ENCODE measurements at places on chromosomes 11 and 22.

DNA sequence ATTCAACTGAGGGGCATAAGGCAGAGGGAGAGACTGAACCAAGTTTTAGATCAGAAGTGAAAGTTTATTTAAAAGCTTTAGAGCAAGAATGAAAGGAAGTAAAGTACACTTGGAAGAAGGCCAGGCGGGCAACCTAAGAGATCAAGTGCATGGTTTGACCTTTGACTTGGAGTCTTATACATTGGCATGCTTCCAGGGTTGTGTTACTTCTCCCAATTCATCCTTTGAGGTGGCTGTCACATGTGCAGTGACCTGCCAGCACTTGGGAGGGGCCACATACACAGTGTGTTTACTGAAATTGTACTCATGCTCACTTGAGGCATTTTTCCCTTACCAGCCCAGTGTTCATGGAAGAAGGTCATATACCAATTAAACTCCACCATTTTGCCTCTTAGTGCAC is 30.4 kb downstream of the CYP2R1 start:
- DNase-seq, result no peak

- no peak for DNase-seq
These were observed 803.0 kb upstream of the FAT3 start for GRCh38 chr11:91421641-91422040.

- DNase-seq, result no peak
These were observed 34.7 kb downstream of the NECTIN1 start for GRCh38 chr11:119694334-119694733.

GRCh38 chr11:133889893-133890292 is 44.6 kb upstream of the SPATA19 start:
- no peak for DNase-seq

GRCh38 chr11:29125606-29126005 is 891.2 kb downstream of the KCNA4 start:
- no peak for DNase-seq

- no peak for DNase-seq
These were observed 41.8 kb upstream of the HSD17B12 start for GRCh38 chr11:43638717-43639116.

DNA sequence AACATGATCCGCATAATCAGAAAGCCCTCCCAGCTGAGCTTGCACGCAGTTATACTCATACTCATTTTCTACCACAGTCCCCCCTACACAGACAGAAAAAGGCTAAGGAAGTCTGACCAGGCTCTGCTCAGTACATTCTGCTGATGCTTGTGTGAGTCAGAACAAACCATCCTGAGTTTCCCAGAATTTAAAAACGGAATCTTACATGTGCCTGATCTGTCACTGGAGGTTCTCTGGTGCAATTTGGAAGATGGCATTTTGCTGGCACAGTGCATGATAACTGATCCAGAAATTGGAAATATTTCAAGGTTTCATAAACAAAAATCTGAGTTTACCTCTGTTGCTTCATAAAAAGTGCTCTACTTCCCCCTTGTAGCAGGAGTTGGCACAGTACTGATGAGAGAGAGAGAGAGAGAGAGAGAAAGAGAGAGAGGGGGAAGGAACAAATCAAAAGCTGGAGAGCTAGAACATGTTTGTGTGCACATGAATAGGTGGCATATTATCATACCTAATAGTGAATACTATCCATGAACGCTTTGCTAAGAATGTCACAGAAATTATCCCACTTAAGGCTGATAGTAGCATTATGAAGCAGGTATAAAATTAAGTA is 1085.3 kb downstream of the DLG2 start:
- no peak for DNase-seq

DNA sequence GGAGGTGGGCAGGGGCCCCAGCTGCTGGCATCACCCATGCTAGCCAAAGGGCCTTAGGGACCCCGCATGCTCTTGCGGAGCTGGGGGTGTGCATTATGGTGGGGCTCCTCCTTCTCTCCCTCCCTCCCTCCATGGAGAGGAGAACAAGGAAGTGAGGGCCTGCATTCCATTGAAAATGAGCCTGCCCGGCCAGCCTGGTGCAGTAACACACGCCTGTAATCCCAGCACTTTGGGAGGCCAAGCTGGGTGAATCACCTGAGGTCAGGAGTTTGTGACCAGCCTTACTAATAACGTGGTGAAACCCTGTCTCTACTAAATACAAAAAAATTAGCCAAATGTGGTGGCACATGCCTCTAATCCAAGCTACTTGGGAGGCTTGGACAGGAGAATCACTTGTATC is 22.4 kb downstream of the SNAP29 start:
- DNase-seq, result no peak

GRCh38 chr11:111571829-111572501 is 30.3 kb upstream of the SIK2 start:
- DNase-seq, result no peak

DNA sequence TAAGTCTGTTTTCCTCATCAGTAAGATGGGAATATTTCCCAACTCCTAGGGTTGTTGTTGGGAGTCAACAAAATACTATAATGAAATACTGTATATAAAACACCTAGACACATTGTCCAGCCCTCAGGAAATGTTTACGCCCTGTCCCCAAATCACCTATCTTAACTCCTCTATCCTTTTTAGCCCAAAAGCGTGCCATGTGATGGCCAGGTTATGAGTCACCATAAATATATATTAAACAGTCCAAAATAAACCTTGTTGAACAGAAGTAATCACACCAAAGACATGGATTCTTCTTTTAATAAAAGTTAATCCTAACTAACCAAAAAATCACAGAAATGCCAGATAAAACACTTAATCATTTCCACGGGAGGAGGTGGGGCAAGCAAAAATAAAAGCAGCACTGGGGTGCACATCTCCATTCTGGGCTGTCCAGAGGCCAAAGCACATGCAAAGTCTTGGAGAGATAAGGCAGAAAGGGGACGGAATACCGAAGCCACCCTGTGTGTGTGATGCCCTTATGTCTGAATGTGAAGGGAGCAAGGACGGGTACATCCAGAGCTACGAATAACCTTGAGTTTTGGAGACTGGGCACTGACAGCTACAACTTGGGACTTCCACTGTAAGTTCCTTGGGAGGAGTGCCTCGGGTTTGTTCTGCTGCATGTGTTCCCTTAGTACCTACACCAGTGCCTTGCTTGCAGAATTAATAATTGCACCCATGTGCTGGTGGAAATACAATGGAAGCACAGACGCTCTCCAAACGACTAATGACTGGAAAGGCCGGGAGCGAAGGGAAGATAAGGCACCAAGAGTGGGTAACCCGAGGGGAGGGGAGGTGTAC is 1.1 kb downstream of the OSBP start:
- no peak for DNase-seq
